NCI-H1930 (cell line): ENCODE measurements at places on chromosomes 16 and 17.

GRCh38 chr16:57791195-57791892 is 10.9 kb downstream of the KIFC3 start:
- DNase-seq, result no peak

DNA sequence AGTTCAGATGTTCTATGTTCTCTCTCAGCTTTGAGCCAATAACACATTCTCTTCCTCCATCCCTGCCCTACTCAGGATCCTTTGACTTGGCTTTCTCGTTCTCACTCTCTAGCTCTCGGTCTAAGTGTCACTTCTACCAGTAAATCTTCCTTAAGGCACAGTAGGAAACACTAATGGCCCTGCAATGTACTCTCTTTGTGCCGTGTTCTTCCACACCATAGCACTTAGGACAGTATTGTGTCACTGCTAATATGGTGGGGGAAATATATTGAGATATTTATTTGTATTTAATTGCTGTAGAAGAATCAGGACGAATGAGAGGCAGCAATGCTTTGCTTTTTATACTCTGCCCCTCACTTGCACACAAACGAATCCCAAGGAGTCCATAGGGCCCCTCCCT is 493.1 kb downstream of the SHISA9 start:
- no peak for DNase-seq

DNA sequence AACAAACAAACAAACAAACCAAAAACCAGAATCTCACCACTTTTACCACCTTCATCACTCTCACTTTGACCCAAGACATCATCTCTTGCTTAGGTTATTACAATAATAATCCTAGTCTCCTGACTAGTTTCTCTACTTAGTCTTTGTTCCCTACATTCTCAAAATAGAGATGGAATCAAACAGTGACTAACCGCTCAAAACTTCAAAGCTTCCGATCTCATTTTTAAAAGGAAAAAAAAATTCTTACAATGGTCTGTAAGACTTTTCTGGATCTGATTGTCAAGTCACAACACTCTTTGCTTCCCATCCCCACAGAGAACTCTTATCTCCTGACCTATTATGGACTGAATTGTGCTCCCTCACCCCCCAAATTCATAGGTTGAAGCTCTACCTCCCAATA is 60.9 kb downstream of the SPAG9 start:
- DNase-seq, result no peak

GRCh38 chr16:85321509-85322271 is 209.4 kb upstream of the CIBAR2 start:
- no peak for DNase-seq

GRCh38 chr17:50266384-50267073 is 7.7 kb upstream of the TMEM92 start:
- DNase-seq, result no peak

- peak; percentile 72 for DNase-seq
Measured at GRCh38 chr17:6421700-6422604, 13.0 kb downstream of the AIPL1 start.

- DNase-seq, result no peak
Measured at GRCh38 chr17:55246583-55246982, 18.2 kb upstream of the HLF start.

DNA sequence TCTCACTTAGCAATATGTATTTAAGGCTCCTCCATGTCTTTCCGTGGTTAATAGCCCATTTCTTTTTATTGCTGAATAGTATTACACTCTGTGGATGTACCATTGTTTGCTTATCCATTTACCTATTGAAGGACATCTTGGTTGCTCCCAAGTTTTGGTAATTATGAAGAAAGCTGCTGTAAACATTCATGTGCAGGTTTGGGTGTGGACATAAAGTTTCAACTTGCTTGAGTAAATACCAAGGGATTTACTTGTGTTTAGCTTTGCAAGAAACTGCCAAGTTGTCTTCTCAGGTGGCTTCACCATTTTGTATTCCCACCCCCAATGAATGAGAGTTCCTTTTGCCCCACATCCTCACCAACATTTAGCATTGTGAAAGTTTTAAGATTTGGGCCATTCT is 9.5 kb downstream of the LRRC36 start:
- no peak for DNase-seq

GRCh38 chr17:19342611-19343255 is 19.8 kb downstream of the B9D1 start:
- no peak for DNase-seq

DNA sequence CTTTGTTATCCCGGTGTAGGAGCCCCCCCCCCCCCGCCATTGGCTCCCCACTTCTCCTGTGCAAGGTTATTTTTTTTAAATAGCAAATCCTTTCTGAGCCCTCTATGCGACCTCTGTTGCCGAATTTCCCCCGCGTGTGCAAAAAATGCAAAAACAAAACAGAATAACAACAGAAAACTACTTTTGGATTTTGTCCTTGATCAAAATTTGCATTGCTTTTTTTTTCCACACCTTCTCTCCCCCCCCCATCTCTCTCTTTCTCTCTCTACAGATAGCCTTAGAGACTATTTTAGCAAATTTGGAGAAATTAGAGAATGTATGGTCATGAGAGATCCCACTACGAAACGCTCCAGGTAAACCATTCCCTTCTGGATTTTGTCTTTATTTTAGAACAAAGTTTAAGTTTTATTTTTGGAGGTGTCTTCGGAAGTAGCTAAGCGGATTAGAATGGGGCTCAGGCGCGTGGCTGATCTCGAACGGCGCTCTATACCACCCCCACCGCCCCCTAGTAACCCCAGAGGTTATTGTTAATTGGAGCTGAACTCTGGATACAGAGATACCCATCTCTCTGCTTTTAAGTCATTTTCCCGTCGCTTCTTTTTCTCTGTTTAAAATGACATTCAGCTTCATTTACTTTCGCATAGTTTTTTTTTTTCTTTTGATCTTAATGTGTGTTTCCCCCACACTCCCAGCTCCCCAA is 1.0 kb downstream of the MSI2 start:
- no peak for DNase-seq

- DNase-seq, result no peak
Measured at GRCh38 chr17:44795421-44795820, 34.7 kb downstream of the GJC1 start.

GRCh38 chr17:17514993-17515933 is 19.1 kb upstream of the RASD1 start:
- no peak for DNase-seq

DNA sequence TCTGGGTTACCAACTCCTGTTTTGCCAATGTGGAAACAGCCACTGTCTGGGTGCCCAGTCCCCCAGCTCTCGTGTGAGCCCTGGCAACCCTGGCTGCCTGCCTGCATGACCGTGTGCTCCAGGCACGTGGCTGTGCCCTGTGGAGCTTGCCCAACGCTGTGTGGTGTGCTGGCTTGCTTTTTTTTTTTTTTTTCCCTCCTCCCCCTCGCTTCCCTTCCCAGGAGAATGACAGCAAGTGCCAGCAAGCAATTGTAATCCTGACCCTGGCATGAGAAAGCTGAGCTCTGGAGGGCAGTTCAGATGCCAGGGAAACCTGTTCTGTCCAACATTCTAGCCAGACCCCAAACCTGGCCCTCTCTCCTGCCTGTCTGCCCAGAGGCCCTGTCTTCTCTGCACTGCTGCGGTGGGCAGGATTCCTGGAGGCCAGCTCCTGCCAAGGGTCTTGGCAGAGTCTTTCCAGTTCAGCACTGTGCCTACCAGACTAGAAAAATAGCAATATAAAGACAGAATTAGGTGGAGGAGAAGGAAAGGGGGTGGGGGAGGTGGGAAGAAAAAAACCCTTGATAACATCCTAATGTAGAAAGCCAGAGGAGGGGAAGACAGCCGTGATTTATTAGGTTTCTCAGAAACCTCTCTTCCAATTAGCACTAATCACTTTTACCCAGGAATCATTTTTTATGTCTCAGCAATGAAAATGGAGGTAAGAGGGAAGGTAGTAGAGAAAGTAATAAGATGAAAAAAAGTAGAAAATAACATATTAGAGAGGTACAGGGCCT is 9.0 kb downstream of the HLF start:
- no peak for DNase-seq

GRCh38 chr17:51045621-51046020 is 75.0 kb downstream of the SPAG9 start:
- DNase-seq, result no peak

DNA sequence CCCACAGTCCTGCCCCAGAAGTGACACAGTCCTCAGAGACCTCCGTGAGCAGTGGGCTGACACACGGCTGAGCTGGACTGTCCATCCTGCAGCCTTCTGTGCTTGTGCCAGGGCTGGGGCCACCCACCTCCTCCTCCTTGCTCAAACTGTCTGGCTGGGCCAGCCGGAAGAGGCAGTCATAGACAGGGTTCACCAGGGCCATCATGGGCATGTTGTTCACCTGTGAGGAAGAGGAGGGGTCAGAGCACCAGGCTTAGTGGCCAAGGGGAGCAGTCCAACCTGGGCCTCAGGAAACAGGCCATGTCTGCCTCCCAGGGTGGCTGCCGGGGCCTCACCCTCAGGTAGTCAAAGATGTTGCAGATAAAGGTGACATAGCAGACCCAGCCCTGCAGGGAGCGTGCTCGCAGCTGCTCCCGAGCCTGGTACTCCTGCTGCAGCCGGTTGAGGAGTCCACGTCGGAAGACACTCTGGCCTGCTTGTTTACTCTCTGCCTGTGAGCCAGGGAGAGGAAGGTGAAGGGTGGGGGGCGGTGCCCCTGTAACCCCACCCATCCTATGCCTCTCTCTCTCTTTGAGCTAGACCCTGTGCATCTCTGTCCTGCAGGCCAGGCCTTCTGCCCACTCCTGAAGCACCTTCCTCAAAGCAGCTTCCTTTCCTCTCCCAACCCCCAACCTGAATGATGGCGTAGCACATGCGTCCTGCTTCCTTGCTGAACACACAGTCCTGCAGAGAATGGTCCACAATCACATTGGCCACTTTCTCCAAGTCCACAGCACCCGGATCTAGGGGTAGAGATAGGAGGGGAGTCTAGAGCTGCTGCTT is 3.4 kb downstream of the MIF4GD start:
- no peak for DNase-seq

GRCh38 chr17:56305007-56305406 is 151.7 kb downstream of the ANKFN1 start:
- DNase-seq, result no peak

DNA sequence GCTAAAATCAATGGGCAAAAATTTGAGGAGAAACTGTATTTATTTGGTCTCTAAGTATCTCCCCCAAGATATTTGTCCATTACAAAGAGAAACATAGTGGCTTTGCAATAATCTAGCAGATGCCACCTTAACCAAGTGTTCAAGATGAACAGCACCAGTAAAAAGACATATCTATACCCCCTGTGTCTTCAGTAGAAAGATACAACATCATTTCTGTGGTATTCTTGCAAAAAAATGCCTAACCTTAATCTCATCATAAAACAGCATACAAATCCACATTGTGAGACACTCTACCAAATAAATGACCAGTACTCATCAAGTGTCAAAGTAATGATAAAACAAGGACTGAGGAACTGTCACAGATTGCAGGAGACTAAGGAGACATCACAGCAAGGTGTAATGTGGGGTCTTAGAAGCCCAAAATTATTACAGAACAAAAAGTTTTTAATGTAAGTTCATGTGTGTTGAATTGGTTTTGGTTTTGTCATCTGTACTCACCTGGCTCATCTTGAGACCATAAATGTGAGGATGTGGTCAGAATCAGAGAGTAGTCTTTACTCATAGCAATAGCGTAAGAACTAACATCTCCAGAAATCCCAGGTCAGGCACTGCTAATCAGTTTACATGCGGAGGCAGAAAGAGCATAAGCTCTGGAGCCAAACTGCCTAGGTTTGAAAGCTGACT is 77.2 kb downstream of the AATF start:
- no peak for DNase-seq

DNA sequence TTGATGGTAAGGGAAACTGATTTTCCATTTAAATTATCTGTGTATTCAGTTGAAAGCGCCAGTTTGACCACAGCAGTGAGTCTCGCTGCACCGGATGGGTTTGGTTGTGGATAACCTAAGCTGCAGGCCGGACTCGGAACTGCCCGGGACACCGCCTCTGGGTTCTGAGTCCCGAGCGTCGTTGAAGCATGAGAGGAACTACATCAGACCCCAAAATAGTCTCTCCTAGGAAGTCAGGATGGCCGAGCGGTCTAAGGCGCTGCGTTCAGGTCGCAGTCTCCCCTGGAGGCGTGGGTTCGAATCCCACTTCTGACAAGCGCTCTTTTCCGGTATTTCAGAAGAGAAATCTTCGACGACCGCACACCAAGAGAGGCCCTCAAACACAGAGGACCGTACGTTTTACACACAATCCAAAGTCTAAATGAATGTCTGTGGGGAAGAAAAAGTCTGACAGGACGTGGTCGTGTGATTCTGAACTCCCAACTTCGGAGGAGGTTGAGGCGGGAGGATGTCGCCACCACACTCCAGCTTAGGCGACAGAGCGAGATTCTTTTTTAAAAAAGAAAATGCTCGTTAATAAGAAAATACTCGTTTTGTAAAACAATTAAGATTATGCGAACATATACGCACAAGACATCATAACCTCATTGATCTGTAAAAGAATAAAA is 15.4 kb upstream of the PLLP start:
- peak; percentile 55 for DNase-seq

GRCh38 chr17:35786941-35787432 is 8.5 kb downstream of the MMP28 start:
- no peak for DNase-seq

GRCh38 chr17:13563866-13564265 is 37.9 kb downstream of the HS3ST3A1 start:
- DNase-seq, result no peak

DNA sequence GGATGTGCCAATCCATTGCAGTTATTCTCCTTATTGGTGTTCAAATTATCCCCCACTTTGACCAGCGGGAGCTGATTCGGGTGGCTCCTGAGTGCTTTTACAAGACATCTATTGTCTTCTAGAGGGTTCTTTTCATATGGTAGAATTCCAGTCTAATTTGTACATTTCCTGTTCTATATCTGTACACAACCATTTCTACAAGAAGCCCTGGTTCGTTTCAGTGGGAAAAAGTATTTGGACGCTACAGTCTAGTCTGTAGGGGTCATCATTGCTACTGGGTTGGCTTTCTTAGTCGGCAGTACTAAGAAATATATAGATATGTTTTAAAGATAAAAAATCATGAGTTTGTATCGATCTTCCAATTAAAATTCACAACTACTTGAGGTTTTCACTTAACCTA is 262.6 kb downstream of the MAP2K6 start:
- peak; percentile 19 for DNase-seq

- no peak for DNase-seq
Measured at GRCh38 chr16:65895906-65896305, 470.6 kb upstream of the CDH5 start.

- DNase-seq, result no peak
Measured at GRCh38 chr17:9843152-9844010, 17.7 kb downstream of the GLP2R start.

GRCh38 chr17:77529328-77529650 is 388.5 kb downstream of the SEC14L1 start:
- DNase-seq, result no peak

GRCh38 chr17:68592682-68593641 is 8.2 kb downstream of the FAM20A start:
- DNase-seq, result no peak

DNA sequence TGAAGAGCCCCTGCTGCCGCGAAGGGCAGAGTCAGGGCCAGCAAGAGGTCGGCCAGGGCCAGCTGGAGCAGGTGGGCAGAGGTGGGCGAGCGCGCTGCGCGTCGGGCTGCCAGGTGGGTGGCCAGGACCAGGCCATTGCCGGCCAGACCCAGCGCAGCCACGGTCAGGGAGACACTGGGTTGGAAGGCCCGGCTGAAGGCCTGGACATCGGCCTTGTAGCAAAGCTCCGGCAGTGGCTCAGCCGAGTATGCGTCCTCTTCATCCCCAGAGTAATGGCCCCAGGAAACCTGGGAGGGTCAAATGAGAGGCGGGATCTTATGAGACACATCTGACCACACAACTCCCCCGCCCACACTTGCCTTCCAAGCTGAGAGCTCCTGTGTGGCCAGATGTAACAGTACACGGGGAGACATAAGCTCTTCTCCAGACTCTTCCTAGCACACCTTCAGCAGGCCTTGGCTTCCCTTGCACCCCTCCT is 1.3 kb downstream of the CCR10 start:
- DNase-seq, result peak; percentile 33
